Epithelial cell of prostate (primary cell): ENCODE measurements at places on chromosomes 12 and 14.

- DNase-seq: no peak
These were observed 9.3 kb downstream of the KRAS start for GRCh38 chr12:25241167-25242020.

DNA sequence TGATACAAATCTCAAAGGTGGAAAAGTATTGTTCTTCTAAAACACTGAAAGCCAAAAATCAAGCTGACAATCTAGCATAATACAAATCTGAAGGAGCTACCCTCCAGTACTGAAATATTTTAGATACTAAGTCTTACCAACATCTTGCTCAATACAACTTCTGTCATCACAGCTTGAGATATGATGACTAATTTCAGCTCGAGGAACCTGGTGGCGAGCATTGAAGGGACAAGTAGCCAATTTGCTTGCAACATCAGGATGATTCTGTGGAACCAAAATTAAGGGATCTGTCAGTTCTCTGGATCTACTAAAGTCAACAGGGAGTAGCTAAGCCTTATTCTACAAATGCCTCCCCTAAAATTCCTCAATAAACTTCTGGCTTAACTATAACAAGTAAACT is 10.4 kb downstream of the GTSF1 start:
- DNase-seq: peak; percentile 44

DNA sequence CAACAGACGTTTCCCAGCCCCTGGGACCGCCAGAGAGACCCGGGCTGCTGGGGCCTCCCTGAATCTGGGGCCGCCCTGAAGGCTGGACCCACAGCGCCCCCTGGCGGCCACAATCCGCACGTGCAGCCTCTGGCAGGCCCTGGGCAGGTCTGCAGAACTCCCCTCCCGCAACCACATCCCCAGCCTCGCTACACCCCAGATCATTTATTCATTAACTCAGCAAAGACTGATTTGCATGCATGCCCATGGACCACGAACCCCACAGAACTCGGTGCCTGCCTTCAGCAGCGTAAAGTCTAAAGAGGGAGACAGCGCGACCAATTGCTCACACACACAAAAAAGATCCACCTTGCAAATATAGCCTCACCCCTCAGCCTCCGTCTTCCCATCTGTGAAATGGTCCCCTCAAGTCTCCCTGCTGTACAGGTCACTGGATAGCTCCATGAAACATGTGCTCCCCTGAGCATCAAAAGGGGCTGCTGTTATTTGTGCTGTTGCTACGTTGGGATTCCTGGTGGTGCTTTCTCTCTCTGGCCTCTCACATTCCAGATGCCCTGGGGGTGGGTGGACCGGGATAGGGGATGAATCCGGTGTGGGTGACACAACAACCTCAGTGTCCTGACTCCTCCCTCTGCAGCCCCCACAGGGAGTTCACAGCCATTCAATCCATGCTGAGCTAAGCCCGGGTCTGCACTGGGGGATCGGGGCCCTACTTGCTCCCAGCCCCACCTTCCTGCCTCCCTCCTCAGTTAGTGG is 96.4 kb downstream of the SCARB1 start:
- no peak for DNase-seq

- no peak for DNase-seq
These were observed 8.3 kb downstream of the C3AR1 start for GRCh38 chr12:8057839-8058238.

- DNase-seq: no peak
These were observed 4.6 kb downstream of the HOXC4 start for GRCh38 chr12:54058128-54058768.

DNA sequence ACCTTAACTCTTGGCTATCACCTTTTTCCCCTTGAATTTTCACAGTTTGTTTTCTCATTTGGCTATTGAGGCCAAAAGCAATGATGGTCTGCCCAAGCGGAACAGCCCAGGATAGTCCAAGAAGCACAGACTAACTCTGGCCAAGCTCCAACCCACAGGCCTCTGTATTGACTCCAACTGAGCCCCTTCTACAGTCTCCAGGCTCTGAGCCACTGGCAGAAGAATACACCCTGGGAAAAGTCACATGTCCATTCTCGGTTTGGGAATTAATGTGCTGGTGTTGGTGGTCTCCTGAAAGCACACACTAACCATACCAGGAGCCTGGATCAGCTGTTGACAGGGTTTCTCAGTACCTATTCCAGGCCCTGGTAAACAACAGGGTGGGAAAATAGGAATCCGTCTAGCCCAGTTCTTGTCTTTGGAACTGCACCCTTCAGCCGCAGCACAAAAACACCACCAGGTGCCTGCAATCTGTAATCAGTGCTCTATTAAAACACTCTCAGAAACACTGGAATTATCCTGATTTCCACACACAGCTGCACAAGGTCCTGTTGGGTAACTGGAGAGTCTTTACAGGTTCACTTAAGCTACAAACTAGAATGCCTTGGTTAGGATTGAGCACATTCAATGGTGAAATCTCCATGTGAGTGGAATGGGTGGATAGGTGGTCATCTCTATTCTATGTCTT is 63.6 kb downstream of the STXBP6 start:
- no peak for DNase-seq

- no peak for DNase-seq
These were observed 146.4 kb upstream of the PRICKLE1 start for GRCh38 chr12:42735861-42736361.
